Activated T-cell treated with anti-CD3 and anti-CD28 coated beads, Interleukin-2, amount 50 U/mL, for 72 hours (primary cell): ENCODE measurements at places on chromosomes 3 and 15. TPM values are rescaled to one million over a fixed set of nuclear protein-coding genes. Genes with fewer than 3 reads are reported as not detected.

ADAMTS9 gene
- total RNA-seq: not detected

ALCAM gene
- total RNA-seq: 19.4 TPM

SI gene
- not detected for total RNA-seq

PRSS50 gene
- 0.09 TPM for total RNA-seq

OGG1 gene
- 31.0 TPM for total RNA-seq

EIF4G1 gene
- total RNA-seq: 305 TPM

DNAJA4 gene
- 30.7 TPM for total RNA-seq

GABRR3 gene
- total RNA-seq: not detected
